ENCODE measurements at places on chromosomes 11 and 22.

DNA sequence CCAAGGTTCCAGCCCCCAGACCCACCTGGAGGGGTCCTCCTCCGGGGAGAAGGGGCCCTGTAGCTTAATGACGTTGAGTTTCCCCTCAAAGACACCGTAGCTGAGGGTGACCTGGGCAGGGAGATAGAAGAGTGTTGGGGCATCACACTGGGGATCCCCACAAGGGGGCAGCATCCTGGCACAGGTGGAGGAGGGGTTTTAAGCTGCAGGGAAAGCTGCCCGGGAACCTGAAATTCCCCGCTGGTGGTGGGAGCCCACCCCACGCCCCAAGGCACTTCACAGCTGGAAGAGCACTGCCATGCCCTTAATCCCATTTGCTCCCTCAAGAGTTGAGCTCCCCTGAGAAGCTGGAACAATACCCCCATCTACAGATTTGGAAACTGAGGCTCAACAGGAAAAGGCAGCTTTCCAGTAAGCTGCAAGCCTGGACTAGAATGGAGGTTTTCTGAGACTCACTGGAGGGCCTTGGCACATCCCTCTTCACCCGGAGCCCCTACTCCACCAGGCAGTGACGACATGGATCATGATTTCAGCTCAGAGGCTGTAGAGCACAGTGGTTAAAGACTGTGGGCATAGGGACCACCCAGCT lies 13.7 kb downstream of the MFNG start:
- DNase-seq, result no peak

DNA sequence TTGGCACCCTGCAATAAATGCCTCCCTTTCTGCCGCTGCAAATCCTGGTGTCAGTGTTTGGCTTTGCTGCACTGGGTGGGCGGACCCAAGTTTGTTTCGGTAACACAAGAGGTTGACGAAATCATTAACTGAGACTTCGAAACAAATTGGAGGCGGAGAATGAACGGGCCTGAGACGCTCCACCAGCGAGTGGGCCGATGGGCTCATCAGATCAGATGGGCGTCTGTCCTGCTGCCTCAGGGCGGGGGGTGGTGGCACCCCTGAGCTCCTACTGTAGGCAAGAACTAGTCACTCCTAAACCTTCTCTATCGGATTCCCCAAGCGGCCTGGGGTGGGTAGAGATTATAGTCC lies 918 bp upstream of the CAPN5 start:
- no peak for DNase-seq

GRCh38 chr22:42301077-42301741 lies 30.8 kb upstream of the TCF20 start:
- no peak for DNase-seq

GRCh38 chr11:89421718-89422117 lies 69.5 kb downstream of the NOX4 start:
- no peak for DNase-seq

DNA sequence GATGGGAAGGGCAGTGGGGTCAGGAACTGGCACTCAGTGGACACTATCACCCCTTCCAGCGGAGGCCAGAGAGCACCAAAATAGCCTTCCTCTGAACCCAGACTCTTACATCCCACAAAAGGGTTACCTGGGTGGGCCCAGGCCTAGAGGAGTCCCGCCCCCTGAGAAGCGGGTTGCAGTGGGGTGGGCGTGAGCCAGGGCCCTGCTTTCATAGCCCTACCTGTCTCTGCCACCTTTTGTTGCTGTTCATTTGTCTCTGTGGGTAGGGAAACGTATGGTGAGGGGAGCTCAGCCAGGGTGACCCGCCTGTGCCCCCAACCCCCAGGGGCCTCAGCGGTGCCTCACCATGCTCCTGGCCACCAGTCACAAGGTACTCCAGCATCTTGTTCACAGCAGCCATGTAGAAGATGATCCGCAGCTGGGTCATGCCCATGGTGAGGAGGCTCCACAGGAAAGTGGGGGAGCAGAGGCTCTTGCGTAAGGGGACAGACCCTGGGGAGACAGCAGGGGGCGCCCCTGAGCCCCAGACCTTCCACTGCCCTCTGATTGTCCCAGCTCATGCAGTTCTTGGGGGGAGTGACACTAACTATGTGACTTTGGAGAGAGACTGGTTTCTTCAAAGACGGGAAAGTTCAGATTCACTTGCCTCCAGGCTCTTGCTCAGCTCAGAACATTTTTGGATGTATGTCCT lies 24.0 kb downstream of the SLC43A1 start:
- no peak for DNase-seq

- no peak for DNase-seq
These were observed 1.4 kb downstream of the MICAL2 start for GRCh38 chr11:12111549-12112520.

- DNase-seq, result no peak
These were observed 34.2 kb upstream of the EHF start for GRCh38 chr11:34586488-34587281.

DNA sequence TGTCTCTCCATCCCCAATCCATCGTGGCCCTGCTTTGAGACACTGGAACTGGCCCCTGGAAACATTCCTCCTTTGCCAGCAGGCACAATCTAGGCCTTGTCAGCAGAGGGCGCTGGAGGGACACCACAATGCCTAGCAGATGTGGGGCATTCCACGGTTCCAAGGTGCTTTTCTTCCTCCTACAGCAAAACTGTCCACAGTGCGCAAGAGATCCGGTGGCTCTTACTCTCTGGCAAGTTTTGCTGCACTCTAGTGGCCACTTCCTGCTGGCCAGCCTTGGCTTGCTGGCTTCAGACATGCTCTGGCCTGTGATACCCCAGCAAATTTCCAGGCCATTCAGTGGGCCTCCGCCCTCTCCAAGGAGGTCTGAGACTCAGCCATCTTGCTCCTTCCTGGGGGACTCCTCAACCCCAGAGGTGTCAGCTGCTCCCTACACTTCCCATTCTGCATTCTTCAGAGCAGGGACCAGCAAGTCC lies 17.1 kb upstream of the RBM4B start:
- peak; percentile 82 for DNase-seq

Data from renal cortex interstitium (tissue), 15 donors.